ENCODE measurements at places on chromosomes 5 and 9. TPM values are rescaled to one million over a fixed set of nuclear protein-coding genes. Genes with fewer than 3 reads are reported as not detected.

GRCh38 chr5:71961786-71962185 lies 145.5 kb upstream of the MAP1B start:
- H3K27ac ChIP-seq, result no peak overlapping the region
- DNase-seq, result no peak
- no peaks in the 10 kb centered on the region for H3K27me3 ChIP-seq

GRCh38 chr9:33765411-33765810 lies 29.9 kb upstream of the PRSS3 start:
- no peak for DNase-seq
- H3K27me3 ChIP-seq, result no peaks in the 10 kb centered on the region
- no peak overlapping the region for H3K4me3 ChIP-seq
- H3K36me3 ChIP-seq, result no peaks in the 10 kb centered on the region

DNA sequence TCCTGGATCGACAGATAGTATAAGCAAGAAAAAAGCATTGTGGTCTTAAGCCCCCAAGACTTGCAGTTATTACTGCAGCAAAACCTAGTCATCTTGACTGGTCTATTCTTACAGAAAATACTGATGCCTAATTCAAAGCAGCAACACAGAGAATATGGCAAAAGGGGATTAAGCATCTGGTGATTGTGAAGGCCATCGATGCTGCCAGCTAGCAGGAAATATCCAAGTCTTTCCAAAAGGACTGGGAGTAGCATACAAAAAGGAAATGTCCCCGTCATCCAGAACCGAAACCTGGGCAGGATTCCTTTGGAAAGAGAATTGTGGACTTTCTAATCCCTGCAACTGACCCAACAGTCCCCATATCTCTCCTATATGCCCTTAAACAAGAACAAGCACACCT lies 132.2 kb downstream of the SLF1 start:
- DNase-seq, result no peak
- H3K4me3 ChIP-seq, result no peak overlapping the region
- H3K4me1 ChIP-seq, result no peaks in the 10 kb centered on the region
- H3K27me3 ChIP-seq, result no peaks in the 10 kb centered on the region

DNA sequence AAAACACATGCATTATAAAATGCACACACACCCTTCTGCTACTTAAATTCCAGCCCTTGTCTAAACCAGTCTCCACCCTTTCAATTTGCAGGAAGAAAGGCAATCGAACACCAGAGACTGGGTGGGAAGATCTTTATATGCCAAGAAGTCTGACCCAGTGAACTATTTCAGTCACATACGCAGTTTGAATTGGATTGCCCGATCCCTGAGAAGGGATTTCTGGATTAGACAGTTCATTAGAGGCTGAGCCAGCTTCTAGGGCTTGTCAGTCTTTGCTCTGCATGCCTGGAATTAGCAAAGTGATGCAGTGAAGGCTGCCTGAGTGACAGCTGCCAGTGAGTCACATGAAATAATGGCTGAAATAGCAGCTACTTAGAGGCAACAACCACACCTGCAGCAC lies 159.9 kb downstream of the PPP2R2B start:
- no peak for DNase-seq
- no peaks in the 10 kb centered on the region for H3K36me3 ChIP-seq
- no peaks in the 10 kb centered on the region for H3K4me1 ChIP-seq
- no peaks in the 10 kb centered on the region for H3K27me3 ChIP-seq
- H3K4me3 ChIP-seq, result no peak overlapping the region

DNA sequence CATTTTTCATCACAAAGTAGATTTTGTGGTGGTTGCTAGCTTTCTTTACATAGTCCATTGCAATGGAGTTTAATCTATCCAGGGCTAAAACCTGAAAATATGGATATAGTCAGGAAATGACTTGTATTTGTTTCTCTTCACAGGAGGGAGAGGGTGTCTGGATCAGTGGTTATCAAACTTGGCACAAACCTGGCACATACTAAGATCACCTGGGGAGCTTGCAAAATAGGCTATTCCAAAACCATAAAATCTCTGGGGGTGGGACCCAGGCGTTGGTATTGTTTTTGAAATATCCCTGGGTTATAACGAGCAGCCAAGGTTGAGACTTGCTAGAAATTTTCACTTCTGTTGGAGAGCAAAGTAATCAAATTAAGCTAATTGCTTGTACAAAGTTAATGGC lies 179.9 kb downstream of the PCSK1 start:
- no peak overlapping the region for H3K27ac ChIP-seq
- no peak overlapping the region for H3K4me3 ChIP-seq
- DNase-seq, result no peak
- no peaks in the 10 kb centered on the region for H3K27me3 ChIP-seq

- no peaks in the 10 kb centered on the region for H3K4me1 ChIP-seq
- H3K36me3 ChIP-seq, result no peaks in the 10 kb centered on the region
- no peaks in the 10 kb centered on the region for H3K27me3 ChIP-seq
- DNase-seq, result peak; percentile 81
- no peak overlapping the region for H3K4me3 ChIP-seq
These were observed 159.3 kb downstream of the NR3C1 start for GRCh38 chr5:143244000-143244736.

DNA sequence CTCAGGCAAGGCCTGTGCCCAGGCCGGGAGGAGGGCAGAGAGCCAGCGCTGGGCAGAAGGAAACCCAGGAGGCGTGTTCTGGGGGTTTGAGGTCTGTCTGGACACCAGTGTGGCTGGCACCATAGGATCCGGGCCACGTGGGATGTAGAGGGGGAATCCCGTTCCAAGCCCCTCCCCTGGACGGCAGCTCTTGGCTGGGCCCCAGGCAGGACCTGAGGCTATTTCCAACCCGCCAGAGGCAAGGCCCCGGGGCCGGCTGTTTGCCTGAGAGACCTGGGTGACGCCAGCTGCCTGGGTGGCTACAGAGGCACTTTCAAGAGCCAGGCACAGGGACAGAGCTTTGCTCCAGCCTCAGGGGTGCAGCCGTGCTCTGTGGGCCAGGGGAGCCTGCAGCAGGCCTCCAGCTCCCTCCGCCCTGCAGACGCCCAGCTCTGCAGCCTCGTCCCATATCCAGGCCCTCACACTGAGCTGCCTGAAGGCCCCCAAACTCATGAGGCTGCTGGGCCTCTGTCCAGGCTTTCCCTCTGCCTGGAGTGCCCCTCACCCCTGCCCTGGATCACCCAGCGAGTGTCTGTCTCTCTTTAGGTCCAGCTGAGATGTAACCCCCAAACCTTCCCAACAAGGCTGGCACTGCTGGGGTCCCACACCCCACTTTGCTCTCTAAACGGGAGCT lies 56.6 kb upstream of the EGFL7 start:
- H3K27me3 ChIP-seq, result no peaks in the 10 kb centered on the region
- no peak for DNase-seq
- no peaks in the 10 kb centered on the region for H3K36me3 ChIP-seq
- no peaks in the 10 kb centered on the region for H3K4me1 ChIP-seq

DNA sequence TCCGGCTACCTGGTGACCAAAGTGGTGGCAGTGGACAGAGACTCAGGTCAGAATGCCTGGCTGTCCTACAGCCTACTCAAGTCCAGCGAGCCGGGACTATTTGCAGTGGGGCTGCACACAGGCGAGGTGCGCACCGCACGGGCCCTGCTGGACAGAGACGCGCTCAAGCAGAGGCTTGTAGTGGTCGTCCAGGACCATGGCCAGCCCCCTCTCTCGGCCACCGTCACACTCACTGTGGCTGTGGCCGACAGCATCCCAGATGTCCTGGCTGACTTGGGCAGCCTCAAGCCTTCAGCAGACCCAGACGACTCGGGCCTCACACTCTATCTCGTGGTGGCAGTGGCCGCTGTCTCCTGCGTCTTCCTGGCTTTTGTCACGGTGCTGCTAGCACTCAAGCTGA lies 2.1 kb downstream of the PCDHGA4 start:
- no peak overlapping the region for H3K27ac ChIP-seq
- H3K4me1 ChIP-seq, result no peaks in the 10 kb centered on the region
- no peak for DNase-seq
- H3K27me3 ChIP-seq, result no peaks in the 10 kb centered on the region
- no peak overlapping the region for H3K4me3 ChIP-seq
- no peaks in the 10 kb centered on the region for H3K36me3 ChIP-seq

- H3K36me3 ChIP-seq, result no peaks in the 10 kb centered on the region
- no peak overlapping the region for H3K4me3 ChIP-seq
- H3K4me1 ChIP-seq, result no peaks in the 10 kb centered on the region
- H3K27ac ChIP-seq, result peak overlapping the region; percentile 97
- no peak for DNase-seq
These were observed 33.3 kb upstream of the SPRY4 start for GRCh38 chr5:142358121-142358520.

DNA sequence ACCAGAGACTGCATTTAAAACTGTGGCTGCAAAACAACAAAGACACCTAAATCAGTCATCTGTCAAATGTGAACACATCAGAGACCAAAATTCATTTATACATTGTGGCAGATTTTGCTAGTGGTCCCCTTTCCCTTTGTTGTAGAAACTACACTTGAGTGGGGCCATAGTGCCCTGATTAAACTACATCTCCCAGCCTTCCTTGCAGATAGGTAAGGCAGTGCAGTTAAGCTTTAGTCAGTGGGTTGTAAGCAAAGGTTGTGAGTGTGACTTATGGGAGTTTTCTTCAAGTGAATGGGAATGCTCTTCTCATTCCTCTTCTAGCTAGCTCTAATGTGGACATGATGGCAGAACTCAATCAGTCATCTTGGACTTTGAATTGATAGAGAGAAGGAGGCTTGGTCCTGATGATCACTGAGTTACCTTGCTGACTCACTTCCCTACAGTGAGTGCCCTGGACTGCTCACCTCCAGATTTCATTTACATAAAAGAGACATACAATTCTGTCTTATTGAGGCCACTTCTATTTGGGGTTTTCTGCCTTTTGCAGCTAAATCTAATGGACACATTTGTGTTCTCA lies 35.2 kb upstream of the SPARC start:
- no peaks in the 10 kb centered on the region for H3K27me3 ChIP-seq
- no peak overlapping the region for H3K4me3 ChIP-seq
- no peaks in the 10 kb centered on the region for H3K4me1 ChIP-seq
- DNase-seq, result no peak

DNA sequence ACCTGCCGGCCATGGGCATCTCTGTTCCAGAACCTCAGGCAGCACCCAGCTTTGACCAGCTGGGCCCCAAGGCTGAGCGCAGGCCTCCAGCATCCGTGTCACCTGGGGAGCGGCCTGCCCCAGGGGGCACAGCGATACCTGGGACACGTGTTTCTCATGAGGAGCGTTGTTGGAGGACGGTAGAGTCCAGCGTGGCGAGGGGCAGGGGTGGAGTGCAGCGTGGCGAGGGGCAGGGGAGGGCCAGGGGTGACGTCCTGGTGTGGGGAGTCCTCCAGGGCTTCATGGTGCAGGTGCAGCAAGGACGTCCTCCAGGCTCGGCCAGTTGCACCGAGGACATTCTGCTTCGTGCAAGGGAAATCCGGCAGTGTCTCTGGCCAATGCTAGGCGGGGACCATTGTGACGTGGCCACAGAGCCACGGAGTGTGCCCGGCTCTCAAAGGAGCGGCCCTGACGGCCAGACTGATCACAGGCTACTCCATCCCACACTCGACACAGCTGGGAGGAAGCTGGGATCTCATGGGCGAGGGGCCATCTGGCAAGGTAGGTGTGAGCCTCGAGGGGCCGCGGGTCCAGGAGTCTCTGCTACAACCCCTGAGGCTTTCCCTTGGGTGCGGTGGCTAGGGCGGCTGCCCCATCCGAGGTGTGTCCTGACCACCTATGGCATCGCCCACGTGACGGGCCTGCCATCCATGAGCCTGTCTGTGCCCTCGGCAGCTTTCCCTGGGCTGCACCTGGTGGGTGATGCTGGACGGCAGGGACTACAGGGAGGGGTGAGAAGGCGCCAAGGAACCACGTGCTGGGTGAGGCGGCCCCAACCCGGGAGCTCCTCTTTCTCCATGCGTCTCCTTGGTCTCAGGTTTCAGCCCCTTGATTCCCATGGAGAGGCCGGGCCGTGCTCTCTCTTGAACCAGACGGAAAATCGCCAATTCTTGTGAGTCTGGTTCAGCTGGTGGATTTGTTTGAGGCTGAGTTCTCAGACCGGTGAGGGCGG lies 33.8 kb downstream of the SLC9A3 start:
- no peaks in the 10 kb centered on the region for H3K27me3 ChIP-seq
- DNase-seq, result no peak
- H3K4me1 ChIP-seq, result no peaks in the 10 kb centered on the region
- H3K27ac ChIP-seq, result no peak overlapping the region

DNA sequence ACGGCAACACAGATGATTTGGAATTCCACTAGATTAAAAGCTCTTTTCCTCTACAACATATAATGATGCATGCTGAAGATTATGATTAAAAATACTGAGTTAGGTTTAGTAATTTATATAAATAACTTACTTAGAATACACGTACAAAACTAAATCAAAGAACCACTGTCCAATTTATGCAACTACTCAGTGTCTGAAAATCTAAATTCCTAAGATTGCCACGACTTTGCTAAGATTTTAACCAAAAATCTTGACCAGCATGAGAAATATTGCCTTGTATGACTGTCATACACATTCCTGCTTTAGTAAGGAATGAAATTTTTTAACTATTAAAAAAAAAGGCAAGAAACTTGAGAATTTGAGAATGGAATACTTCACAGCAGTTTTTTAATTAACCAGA lies 292.4 kb downstream of the ZNF608 start:
- H3K27me3 ChIP-seq, result no peaks in the 10 kb centered on the region
- no peak overlapping the region for H3K4me3 ChIP-seq
- H3K27ac ChIP-seq, result no peak overlapping the region
- H3K4me1 ChIP-seq, result no peaks in the 10 kb centered on the region
- DNase-seq, result no peak

DNA sequence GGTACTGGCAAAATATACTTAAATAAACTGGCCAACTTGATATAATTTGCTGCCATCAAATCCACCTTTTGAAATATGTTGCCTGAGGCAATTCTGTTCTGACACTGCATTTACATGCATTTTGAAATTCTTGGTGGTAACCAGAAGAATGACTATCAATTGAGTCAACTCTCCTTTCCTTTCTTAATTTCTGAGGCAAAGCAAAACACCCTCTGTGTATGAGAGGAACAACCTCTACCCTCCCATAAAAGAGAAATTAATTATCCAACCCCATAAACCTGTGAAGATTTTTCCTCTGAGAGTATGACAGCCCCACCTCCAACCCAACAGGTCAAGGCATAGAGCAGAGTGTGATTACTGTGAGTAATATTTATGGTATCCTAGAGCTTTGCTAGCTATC lies 286.8 kb downstream of the NR2F1-AS1 start:
- no peaks in the 10 kb centered on the region for H3K36me3 ChIP-seq
- H3K4me1 ChIP-seq, result no peaks in the 10 kb centered on the region
- no peak overlapping the region for H3K27ac ChIP-seq
- no peaks in the 10 kb centered on the region for H3K27me3 ChIP-seq
- no peak overlapping the region for H3K4me3 ChIP-seq

- no peaks in the 10 kb centered on the region for H3K36me3 ChIP-seq
- no peak overlapping the region for H3K4me3 ChIP-seq
- H3K4me1 ChIP-seq, result no peaks in the 10 kb centered on the region
- DNase-seq, result no peak
- H3K27me3 ChIP-seq, result no peaks in the 10 kb centered on the region
- H3K27ac ChIP-seq, result no peak overlapping the region
These were observed 46.0 kb upstream of the SHC3 start for GRCh38 chr9:89224633-89225032.

GRCh38 chr5:133429046-133429445 lies 183.3 kb downstream of the FSTL4 start:
- no peak overlapping the region for H3K27ac ChIP-seq
- H3K27me3 ChIP-seq, result no peaks in the 10 kb centered on the region
- no peaks in the 10 kb centered on the region for H3K36me3 ChIP-seq

BTNL8 gene
- total RNA-seq, result not detected

SPATA31A3 gene
- total RNA-seq, result not detected

STK32A gene
- 2.0 TPM for total RNA-seq

SLC45A2 gene
- total RNA-seq, result not detected

LVRN gene
- total RNA-seq, result 2.6 TPM

LCN12 gene
- not detected for total RNA-seq

STPG3 gene
- not detected for total RNA-seq

PCDHAC2 gene
- total RNA-seq, result 2.8 TPM

INSL4 gene
- total RNA-seq, result not detected

NOTCH1 gene
- 12.6 TPM for total RNA-seq

ANKRD18B gene
- not detected for total RNA-seq

PCDHGA11 gene
- total RNA-seq, result 9.8 TPM

All from breast epithelium (tissue), 4 donors.